ENCODE measurements at places on chromosomes 13 and 19. TPM values are rescaled to one million over a fixed set of nuclear protein-coding genes. Genes with fewer than 3 reads are reported as not detected.

Gene ZIC5
- 2.6 TPM for total RNA-seq

Gene PDX1
- 0.09 TPM for total RNA-seq

Gene KLK4
- total RNA-seq = 0.41 TPM

Gene FFAR3
- total RNA-seq = not detected

Gene TMPRSS9
- total RNA-seq = not detected

Gene NPAS1
- 5.8 TPM for total RNA-seq

Gene DCLK1
- 0.86 TPM for total RNA-seq

Gene ZNF681
- total RNA-seq = not detected

Gene RGL3
- 2.2 TPM for total RNA-seq

Gene WDR62
- total RNA-seq = 27.8 TPM

Gene ZNF546
- total RNA-seq = 2.4 TPM

Gene KLHL26
- total RNA-seq = 1.7 TPM

Gene DAND5
- total RNA-seq = not detected

Gene ZNF701
- 0.22 TPM for total RNA-seq

Gene C19orf73
- 1.8 TPM for total RNA-seq

Gene TEX29
- total RNA-seq = not detected

Gene SOX1
- total RNA-seq = not detected

Gene MBD3L2
- not detected for total RNA-seq

Measured in A549 treated with ZK216348 at 1 μM for 4 hours (cell line).